Suprapubic skin (tissue), 4 donors: ENCODE measurements at places on chromosomes 2 and 18. TPM values are rescaled to one million over a fixed set of nuclear protein-coding genes. Genes with fewer than 3 reads are reported as not detected.
A peak's percentile ranks its signal among the peaks of the same experiment; 100 is the strongest.

CMPK2 gene
- total RNA-seq, result 1.0 TPM

ERMN gene
- not detected for total RNA-seq

MC4R gene
- not detected for total RNA-seq

GNAL gene
- total RNA-seq, result 8.7 TPM

TRIB2 gene
- 34.2 TPM for total RNA-seq

TXNL1 gene
- 54.6 TPM for total RNA-seq

ASB18 gene
- total RNA-seq, result not detected

IL1F10 gene
- 23.2 TPM for total RNA-seq

DYNAP gene
- not detected for total RNA-seq

C1GALT1C1L gene
- total RNA-seq, result not detected

C2orf80 gene
- not detected for total RNA-seq

CYP1B1 gene
- 12.7 TPM for total RNA-seq

DNA sequence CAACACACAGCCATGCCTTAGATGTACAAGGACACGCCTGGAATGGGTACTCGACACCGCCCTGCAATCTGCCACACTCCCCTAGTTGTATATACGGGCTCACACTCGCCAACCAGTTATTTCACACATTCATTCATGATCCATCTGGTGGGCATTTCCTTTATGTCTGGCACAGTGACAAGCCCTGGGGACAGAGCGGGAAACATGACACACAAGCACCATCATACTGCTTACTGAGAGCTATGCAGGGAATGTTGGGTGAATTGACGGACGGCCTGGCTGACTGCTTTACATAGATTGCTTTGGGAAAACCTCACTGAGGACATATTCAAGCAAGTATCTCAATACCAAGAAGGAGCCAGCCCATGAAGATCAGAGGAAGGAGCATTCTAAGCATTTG, 448.0 kb upstream of the SPRED2 start:
- H3K27me3 ChIP-seq, result no peaks in the 10 kb centered on the region
- no peak overlapping the region for H3K4me3 ChIP-seq
- H3K27ac ChIP-seq, result no peak overlapping the region
- no peak for DNase-seq

- H3K4me1 ChIP-seq, result peaks cover 22% of the 10 kb centered on the region
- peak overlapping the region; percentile 21 for H3K27ac ChIP-seq
- peak; percentile 66 for DNase-seq
- H3K36me3 ChIP-seq, result no peaks in the 10 kb centered on the region
- H3K27me3 ChIP-seq, result no peaks in the 10 kb centered on the region
These were observed 233.8 kb downstream of the LDLRAD4 start for GRCh38 chr18:13452388-13452811.

DNA sequence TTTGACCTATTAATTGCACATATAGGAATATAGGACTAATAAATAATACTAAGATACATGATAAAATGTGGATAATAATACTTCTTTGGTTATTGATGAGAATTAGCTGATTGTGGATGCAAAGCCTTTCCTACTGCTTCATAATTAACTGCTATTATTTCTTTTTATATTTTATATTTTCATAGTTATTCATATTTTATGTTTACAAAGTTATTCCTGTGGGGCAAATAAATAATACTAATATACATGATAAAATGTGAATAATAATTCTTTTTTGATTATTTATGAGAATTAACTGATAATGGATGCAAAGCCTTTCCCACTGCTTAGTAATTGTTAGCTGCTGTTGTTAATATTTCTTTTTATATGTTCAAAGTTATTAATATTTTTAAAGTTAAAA, 146.7 kb downstream of the EHBP1 start:
- no peak overlapping the region for H3K27ac ChIP-seq
- no peak overlapping the region for H3K4me3 ChIP-seq
- no peak for DNase-seq
- no peaks in the 10 kb centered on the region for H3K4me1 ChIP-seq
- H3K27me3 ChIP-seq, result no peaks in the 10 kb centered on the region

- no peak for DNase-seq
- peaks cover 8% of the 10 kb centered on the region for H3K36me3 ChIP-seq
- peaks cover 18% of the 10 kb centered on the region for H3K4me1 ChIP-seq
- no peak overlapping the region for H3K27ac ChIP-seq
These were observed 80.1 kb downstream of the EML4 start for GRCh38 chr2:42249284-42249683.

- DNase-seq, result no peak
- no peaks in the 10 kb centered on the region for H3K36me3 ChIP-seq
- no peaks in the 10 kb centered on the region for H3K4me1 ChIP-seq
- H3K27me3 ChIP-seq, result no peaks in the 10 kb centered on the region
These were observed 413.6 kb downstream of the THSD7B start for GRCh38 chr2:137178951-137179377.

DNA sequence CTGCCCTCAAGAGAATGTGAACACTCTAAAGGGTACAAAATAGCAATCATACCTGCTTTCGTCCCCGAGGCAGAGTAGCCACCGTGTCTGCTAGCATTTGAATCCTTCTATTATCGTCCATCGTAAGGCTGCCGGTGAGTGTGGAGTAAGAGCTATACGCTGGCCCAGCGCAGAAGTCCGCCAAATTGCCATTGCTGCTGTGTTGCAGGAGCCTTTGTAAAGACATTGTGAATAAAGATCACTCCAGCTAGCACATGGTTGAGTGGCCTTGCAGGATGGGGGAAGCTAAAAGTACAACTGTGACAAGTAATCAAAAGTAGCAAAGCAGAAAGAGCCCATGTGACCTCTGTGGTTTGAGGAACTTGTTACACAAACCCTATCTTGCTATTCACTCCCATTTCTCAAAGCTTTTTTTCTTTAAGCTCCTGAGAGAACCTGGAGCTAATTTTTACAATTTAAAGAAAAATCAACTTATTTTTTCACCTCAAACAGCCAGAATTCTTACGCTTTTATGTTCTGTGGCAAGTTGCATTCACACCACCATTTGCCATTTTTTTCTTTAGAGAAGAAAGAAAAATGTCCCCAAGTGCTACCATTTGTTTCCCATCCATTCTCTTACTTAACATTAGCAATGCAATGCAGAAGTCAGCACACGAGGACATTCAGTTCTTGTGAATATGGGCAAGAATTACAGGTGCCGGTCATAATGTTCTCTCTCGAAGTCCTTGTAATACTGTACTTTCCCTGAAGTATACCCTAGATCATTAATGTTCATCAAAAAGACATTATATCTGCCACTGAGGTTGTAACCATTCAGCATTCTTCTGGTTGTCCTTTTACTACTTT, at the start of gene CYTIP:
CYTIP (minus strand) TSS at position 295 of the 846 bp plus-strand sequence; CDS start at position 226, 69 bp downstream.
- DNase-seq, result no peak
- H3K4me3 ChIP-seq, result peak within 1 kb of the TSS; percentile 28
- H3K4me1 ChIP-seq, result peaks cover 5% of the 10 kb centered on the region
- H3K36me3 ChIP-seq, result no peaks in the 10 kb centered on the region

GRCh38 chr2:53660886-53661285, 106.7 kb upstream of the CHAC2 start:
- H3K27me3 ChIP-seq, result no peaks in the 10 kb centered on the region
- DNase-seq, result no peak
- H3K4me1 ChIP-seq, result no peaks in the 10 kb centered on the region
- H3K27ac ChIP-seq, result no peak overlapping the region
- peaks cover 3% of the 10 kb centered on the region for H3K36me3 ChIP-seq
- no peak overlapping the region for H3K4me3 ChIP-seq

GRCh38 chr2:199749571-199749970, 101.4 kb downstream of the FTCDNL1 start:
- peaks cover 3% of the 10 kb centered on the region for H3K27me3 ChIP-seq
- no peaks in the 10 kb centered on the region for H3K36me3 ChIP-seq
- DNase-seq, result no peak
- H3K4me1 ChIP-seq, result no peaks in the 10 kb centered on the region
- no peak overlapping the region for H3K27ac ChIP-seq

DNA sequence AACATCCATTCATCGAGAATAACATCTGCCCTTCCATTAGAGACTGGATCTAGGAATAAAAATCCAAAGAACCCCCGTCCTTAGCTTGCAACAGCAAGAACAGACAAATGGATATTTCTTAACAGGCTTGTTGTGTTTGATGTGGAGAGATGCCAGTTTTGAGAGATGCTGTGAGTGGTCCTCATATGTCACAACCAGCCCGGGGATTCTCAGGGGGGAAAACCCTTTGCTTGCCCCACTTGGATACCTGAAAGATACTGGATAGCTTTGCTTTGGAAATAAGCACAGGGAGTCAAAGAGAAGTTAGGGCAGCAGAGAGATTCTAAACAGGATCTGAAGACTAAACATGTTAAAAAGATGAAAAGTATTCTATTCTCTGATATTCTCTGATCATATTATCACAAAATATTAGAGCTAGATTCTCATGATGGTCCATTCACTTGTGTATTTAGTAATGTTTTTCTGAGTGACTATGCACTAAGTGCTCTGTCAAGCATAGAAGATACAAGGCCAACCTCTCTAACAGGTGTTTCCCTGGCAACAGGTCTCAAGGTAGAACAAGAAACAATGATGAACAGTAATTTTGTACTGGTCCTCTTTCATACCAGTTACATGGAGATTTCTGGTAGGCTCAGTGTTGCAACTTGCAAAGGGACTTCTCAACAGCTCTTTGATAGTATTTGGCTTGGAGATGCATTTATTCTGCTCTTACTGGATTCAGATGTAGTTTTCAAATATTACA, 348.2 kb downstream of the MYCN start:
- no peaks in the 10 kb centered on the region for H3K4me1 ChIP-seq
- peaks cover 9% of the 10 kb centered on the region for H3K27me3 ChIP-seq
- no peak for DNase-seq

DNA sequence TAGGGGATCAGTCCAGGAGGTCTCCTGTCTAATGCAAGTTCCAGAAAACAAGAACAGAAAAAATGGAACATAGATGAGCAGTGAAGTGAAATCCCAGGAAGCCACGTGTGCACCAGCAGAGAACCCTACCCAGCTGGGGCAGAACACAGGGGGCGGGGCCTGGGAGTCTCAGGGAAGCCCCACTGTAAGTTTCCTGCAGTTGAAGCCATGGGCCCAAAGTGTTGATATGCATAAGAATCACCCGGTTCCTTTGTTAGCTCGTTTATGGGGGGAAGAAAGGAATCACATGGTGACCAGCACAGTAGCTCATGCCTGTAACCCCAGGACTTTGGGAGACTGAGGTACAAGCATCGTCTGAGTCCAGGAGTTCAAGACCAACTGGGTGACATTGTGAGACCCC, 131.3 kb downstream of the INO80D start:
- H3K27me3 ChIP-seq, result no peaks in the 10 kb centered on the region
- no peak overlapping the region for H3K4me3 ChIP-seq
- H3K4me1 ChIP-seq, result no peaks in the 10 kb centered on the region

DNA sequence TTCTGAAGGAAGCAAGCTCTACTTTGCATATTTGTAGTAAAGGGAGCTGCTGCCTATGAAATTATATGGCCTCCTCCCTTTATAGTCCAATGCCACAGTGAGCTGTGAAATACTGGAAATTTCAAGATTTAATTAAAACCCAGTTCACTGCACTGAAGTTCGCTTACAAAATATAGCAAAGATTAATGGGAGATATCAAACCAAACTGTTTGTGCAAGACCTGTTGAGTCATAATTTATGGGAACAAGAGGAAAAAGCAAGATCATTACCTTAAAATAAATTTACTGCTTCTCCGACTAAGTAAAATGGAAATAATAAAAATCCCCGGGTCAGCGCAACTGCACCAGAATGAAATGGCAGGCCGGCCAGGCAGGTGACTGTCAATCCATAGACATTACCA, 215.5 kb upstream of the RAB6C start:
- peaks cover 3% of the 10 kb centered on the region for H3K4me1 ChIP-seq
- H3K4me3 ChIP-seq, result no peak overlapping the region
- H3K27me3 ChIP-seq, result peaks cover 12% of the 10 kb centered on the region
- no peak for DNase-seq

DNA sequence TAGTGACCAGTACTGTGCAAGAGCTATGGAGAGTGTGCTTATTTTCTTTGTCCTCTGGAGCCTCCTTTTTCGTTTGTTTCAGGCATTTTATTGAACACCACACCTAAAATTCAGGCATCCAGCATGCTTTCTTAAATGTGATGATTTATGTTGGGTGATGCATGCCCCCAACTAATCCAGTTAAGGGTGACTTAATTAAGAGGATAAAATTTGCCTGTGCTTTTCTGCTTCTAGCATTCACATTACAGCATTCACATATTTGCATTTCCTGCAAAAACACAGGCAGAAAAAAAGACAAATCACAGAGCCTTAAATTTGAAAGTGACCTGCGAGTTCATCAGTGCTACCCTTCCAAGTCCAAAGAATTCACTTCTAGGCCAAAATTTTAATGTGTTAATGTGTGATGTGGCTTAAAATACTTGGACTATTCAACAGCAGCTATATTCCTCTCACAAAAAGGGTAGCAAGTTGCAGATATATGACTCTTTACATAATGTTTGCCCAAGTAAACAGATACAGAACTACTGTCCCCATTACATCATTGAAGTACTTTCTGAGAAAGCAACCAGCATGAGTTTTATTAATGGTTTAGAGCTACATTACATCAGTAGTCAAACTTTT, 286.5 kb downstream of the THSD7B start:
- no peak for DNase-seq
- no peak overlapping the region for H3K4me3 ChIP-seq
- no peak overlapping the region for H3K27ac ChIP-seq
- no peaks in the 10 kb centered on the region for H3K4me1 ChIP-seq
- no peaks in the 10 kb centered on the region for H3K36me3 ChIP-seq

DNA sequence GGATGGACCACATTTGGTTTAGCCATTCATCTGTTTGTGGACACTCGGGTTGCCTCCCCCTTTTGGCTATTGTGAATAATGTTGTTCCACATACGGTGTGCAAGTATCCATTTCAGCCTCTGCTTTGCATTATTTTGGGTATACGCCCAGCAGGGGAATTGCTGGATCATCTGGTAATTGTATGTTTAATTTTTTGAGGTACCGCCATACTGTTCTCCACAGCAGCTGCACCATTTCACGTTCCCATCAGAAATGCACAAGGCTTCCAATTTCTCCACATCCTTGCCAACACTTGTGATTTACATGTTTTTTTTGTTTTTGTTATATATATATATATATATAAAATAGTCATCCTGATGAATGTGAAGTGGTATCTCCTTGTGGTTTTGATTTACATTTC, 54.6 kb upstream of the TWIST2 start:
- H3K27me3 ChIP-seq, result peaks cover 7% of the 10 kb centered on the region
- no peak overlapping the region for H3K27ac ChIP-seq
- no peaks in the 10 kb centered on the region for H3K4me1 ChIP-seq
- no peaks in the 10 kb centered on the region for H3K36me3 ChIP-seq
- no peak overlapping the region for H3K4me3 ChIP-seq

DNA sequence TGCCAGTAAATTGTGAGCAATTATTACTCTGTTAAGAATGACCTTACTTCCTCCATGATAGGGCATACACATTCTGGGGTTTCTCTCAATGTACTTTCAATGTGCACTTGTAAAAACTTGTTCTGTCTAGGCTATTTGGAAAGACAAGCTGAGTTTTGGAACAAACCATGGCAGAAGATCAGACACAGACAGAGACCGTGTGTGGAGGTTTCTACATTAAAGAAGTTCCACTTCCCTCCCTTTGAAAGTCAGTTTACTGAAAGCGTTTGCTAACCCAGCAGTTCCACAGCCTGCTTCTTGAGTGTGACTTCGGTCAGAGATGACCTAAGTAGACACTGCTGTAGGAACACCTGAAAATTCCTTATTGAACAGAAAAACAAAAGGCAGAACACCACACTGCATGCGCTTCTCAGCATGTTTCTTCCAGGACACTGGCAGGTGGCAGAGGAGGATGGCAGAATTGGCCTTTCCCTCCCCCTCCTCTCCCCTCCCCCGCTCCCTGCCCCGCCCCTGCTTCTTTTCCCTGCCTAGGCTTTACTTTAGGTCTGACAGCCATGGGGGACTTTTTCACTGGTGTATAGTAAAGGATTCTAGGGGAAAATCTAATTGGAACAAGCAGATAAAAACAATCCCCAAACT, 109.8 kb downstream of the NOL10 start:
- H3K4me3 ChIP-seq, result no peak overlapping the region
- no peaks in the 10 kb centered on the region for H3K27me3 ChIP-seq
- no peaks in the 10 kb centered on the region for H3K4me1 ChIP-seq
- H3K27ac ChIP-seq, result no peak overlapping the region
- H3K36me3 ChIP-seq, result peaks cover 37% of the 10 kb centered on the region
- DNase-seq, result no peak
